Colonic mucosa (tissue), 4 donors: ENCODE measurements at places on chromosomes 13 and 19.

GRCh38 chr19:33518541-33518940 is 3.0 kb downstream of the PEPD start:
- no peaks in the 10 kb centered on the region for H3K27me3 ChIP-seq
- H3K27ac ChIP-seq, result no peak overlapping the region
- H3K4me3 ChIP-seq, result no peak overlapping the region
- H3K4me1 ChIP-seq, result peaks cover 5% of the 10 kb centered on the region
- no peak for DNase-seq

DNA sequence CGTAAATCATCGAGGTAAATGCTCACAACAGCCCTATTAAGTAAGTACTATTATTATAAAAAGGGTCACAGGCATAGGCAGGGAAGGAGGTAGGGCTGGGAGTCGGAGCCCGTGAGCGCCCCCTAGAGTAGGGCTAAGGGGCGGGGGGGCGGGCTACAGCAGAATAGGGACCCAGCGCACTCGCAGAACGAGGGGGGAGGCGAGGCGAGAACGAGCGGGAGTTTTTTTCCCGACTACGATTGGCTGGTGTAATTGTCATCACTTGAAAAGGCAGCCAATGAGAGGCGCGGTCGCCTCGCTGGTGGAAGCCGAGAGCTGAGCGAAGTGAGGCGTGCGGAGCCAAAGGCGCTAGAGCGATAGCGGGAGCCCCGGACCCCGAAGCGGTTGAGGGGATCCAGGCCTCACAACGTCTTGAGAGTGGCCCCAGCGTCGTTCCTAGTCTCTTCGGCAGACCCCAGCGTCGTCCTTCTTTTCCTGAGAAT is 24.2 kb downstream of the KEAP1 start:
- H3K27ac ChIP-seq, result no peak overlapping the region
- no peaks in the 10 kb centered on the region for H3K36me3 ChIP-seq
- H3K4me1 ChIP-seq, result no peaks in the 10 kb centered on the region
- DNase-seq, result peak; percentile 87
- H3K4me3 ChIP-seq, result peak overlapping the region; percentile 26
- H3K27me3 ChIP-seq, result no peaks in the 10 kb centered on the region

GRCh38 chr19:8504919-8505318 is 2.5 kb upstream of the PRAM1 start:
- no peak overlapping the region for H3K27ac ChIP-seq
- DNase-seq, result no peak
- no peaks in the 10 kb centered on the region for H3K27me3 ChIP-seq
- H3K4me3 ChIP-seq, result no peak overlapping the region
- H3K36me3 ChIP-seq, result no peaks in the 10 kb centered on the region
- no peaks in the 10 kb centered on the region for H3K4me1 ChIP-seq

- no peaks in the 10 kb centered on the region for H3K36me3 ChIP-seq
- no peaks in the 10 kb centered on the region for H3K27me3 ChIP-seq
- no peaks in the 10 kb centered on the region for H3K4me1 ChIP-seq
- H3K27ac ChIP-seq, result no peak overlapping the region
- DNase-seq, result no peak
- no peak overlapping the region for H3K4me3 ChIP-seq
Observed at GRCh38 chr13:76892488-76892887, 6.3 kb upstream of the KCTD12 start.
